ENCODE measurements at places on chromosomes 12 and 14.

DNA sequence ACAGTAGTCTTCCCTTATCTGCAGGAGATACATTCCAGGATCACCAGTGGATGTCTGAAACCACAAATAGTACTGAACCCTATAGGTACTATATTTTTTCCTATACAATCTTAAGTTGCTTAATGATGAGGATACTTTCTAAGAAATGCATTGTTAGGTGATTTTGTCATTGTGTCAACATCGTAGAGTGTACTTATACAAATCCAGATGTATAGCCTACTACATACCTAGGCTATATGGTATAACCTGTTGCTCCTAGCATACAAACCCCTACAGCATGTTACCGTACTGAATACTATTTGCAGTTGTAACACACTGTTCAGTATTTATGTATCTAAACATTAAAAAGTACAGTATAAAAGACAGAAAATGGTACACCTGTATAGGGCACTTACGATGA, 165.9 kb downstream of the SLC35F4 start:
- no peak for DNase-seq

DNA sequence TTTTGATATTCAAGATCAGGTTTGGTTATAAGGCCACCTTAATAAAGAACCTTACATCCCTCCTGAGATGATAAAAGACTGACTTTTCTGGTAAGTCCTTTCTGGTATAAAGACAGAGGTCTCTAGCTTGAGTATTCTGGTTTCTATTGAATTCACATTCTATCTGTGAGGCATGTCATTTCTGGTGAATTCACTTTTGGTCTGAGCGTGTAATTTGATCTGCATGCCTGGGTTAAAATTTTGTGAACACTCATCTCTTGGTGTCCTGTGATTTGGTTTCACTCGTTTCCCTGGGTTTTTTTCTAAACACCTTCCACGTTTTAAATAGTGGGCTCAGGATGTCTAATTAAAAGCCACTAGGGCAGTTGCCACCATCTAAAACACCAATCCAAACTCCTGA, 12.2 kb downstream of the EIF5 start:
- no peak for DNase-seq

DNA sequence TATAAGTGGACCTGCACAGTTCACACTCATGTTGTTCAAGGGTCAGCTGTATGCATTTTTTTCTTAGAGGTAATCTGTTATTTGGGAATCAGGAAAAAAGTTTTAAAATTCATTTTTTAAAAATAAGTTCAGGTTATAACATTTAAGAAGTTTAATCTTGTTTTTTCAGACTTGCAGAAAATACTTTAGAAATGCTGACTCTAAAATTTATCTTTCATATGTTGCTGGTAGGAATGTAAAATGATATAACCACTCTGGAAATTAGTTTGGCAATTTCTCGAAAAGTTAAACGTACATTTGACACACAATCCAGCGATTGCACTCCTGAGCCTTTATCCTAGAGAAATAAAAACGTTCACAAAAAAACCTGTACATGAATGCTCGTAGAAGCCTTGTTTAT, 4.7 kb downstream of the VRK1 start:
- no peak for DNase-seq

DNA sequence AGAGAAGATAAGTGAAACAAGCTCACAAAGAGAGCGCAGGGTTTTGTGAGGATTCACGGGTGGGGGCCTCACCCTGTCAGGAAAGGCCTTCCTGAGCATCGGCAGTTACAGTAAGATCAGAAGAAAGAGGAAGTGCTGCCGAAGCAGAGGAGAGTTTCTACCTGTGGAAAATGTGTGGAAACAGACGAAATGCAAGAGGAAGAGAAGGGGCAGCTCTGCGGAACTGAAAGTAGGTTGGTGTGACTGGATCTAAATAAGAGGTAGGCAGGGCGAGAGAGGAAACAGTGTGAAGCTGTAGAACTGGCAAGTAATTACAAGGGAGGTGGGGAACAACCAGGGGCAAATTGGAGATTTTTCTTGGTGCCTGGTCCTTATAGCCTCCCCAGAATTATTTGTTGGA, 2.6 kb downstream of the GPR68 start:
- DNase-seq = no peak

GRCh38 chr12:76680940-76681339, 83.0 kb upstream of the ZDHHC17 start:
- no peak for DNase-seq

- DNase-seq = no peak
Observed at GRCh38 chr12:92096346-92097136, 49.1 kb downstream of the BTG1 start.

- no peak for DNase-seq
Observed at GRCh38 chr14:37588667-37588955, 6.4 kb downstream of the FOXA1 start.

GRCh38 chr14:104532191-104532555, 47.4 kb upstream of the C14orf180 start:
- DNase-seq = no peak

DNA sequence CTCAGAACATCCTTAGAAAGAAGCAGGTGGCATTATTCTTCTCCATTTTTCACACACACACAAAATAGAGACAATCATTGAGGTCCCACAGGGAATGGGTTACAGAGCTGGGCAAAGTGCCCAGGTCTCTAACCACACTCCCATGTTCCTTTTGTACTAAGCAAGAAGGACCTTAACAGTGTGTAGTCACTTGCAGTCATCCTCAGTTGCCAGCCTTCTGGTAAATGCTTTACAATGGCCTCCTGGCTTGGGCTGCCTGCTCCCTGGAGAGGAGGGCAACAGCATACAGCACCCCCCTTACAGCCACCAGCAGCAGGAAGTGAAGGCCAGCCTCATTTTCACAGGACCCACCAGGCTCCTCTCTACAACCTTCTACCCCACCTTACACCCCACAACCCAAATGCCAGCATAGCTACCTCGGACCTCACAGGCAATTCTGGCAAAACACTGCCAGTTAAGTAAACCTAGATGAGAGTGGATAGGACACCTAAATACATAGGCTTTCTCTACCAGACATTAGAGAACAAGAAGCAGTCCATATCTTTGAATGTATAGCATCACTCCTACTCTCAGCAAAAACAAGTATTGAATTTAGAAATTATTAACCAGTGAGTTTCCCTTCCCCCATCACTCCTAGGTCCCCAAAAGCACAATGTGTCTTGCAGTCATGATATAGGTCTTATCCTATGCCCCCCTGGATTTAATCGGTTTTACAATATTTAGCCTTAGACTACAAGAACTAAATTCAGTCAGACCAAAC, 88.1 kb downstream of the PPP2R5E start:
- peak; percentile 57 for DNase-seq

DNA sequence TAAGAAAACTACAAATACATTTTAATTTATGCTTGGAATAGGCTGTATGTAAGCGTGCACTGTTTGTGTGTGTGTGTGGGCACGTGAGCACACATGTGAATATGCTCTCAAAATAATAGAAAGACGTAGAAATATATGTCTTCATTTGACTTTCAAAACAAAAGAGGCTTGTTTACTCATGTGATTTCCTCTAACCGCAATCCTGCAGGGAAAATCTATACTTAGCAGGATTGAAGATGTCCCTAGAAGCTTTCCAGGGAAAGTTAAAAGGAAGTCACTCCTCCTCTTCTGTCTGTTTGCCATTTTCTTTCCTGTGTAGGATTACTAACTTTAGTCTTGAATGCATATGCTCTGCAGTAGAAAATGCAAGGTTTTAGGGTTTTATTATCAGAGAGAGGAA, 404.7 kb downstream of the MDGA2 start:
- no peak for DNase-seq

GRCh38 chr12:10214136-10214894, 1.6 kb downstream of the GABARAPL1 start:
- DNase-seq = no peak

GRCh38 chr12:6573001-6573400, 4.9 kb upstream of the NOP2 start:
- no peak for DNase-seq

DNA sequence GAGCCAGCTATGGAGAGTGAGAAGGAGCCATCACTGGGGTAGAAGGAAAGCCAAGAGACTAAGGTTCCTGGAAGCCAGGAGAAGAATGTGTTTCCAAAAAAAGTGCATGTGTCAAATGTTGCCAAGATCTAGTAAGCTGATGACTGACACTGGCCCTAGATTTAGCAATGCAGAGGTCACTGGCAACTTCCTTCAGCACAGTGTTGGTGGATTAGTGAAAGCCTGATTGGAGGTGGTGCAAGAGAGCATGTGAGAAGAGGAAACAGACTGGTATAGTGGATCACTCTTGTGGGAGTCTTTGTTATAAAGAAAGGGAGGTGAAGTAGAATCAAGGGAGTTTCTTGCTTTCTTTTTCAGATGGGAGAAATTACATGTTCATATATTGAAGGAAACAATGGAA, 34.1 kb upstream of the CHGA start:
- DNase-seq = no peak

DNA sequence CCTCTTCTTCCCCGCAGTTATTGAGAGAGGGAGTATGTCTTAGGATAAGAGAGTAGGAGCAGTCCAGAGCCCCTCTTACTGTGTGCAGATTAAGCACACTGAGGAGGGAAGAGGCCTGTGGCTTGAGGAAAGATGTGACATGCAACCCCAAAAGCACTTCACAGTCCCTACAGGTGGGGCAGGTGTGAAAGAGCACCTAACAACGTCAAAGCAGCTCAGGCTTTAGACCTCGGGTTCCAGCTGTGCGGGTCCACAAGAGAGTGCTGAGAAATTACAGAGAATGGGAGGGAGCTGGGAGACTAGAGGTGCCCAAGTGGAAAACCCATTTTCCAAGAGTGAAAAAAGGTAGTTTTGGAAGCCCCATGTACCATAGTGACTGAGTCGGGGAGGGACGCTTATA, 127.6 kb downstream of the SLC25A47 start:
- DNase-seq = no peak

- peak; percentile 79 for DNase-seq
Observed at GRCh38 chr12:49636979-49637755, 13.8 kb downstream of the PRPF40B start.

GRCh38 chr12:26162905-26163304, 32.5 kb upstream of the SSPN start:
- DNase-seq = no peak

DNA sequence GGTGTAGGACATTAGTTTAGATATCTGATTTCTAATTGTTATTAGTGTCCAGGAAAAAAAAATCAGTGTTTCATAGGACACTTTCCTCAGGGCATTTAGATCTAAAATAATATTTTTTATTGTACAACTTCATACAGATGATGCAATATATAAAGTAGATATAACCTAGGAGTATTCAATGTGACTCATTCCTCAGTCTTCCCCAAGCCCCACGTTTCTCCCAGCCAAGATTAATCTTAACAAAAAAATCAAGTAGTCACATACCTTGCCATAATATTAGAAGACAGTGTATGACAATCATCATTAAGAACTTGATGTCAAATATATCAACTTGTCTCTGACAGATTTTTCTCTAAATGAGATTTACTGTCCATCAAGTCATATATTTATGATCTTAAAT, 37.1 kb downstream of the PPFIA2 start:
- no peak for DNase-seq

DNA sequence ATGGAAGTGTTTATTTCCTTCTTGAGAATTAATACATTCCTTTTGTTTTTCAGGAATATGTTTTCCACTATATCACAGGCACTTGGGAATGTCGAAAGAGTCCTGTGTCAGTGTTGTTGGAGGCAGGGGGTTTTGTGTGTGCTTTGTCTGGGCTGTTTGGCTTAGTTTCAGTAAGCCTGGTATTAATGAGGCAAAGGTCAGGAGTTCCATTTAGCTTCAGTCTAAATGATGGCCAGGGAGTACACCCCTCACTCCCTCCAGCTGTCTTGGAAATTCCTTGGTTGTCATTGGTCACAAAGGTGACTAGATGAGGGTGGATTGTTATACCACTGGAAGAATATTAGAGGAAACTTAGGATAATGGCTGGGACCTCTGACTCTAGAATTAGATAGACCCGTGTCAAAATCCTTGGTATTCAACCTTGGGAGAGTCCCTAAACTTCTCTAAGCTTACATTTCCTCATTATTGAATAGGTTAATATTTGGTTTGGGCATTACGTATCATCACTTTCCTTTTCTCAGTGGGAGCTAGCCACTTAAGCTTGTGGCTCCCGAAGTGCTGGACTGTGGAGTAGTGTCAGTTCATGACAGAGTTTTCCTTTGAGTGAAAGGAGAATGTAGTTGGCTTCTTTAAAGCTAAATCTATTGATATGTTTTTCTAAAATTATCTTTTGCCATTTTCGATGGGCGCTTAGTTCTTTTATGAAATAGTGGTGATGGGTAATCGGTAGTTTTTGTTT, 5.2 kb downstream of the FRS2 start:
- no peak for DNase-seq

- DNase-seq = no peak
Observed at GRCh38 chr12:112153893-112154219, 28.5 kb downstream of the TRAFD1 start.

DNA sequence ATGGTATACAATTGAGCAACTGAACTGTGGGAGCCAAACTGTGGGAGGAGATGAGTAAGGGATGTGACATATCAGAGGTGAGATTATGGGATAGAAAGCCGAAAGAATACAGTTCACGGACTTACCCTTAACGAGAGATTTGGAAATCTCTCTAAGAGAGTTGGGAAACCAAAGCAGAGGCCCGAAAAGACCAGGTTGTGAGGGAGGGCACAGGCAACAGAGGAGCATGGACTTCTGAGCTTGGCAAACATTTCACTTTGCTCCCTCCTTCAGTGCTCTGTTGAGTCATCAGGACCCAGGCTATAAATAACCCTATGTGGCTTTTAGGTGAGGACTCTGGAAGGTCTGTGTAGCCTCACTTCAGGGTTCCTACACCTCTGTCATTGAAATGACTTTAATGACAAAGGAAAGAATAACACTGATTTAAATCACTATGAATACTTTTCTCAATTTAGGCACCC, 120.6 kb downstream of the TGFB3 start:
- DNase-seq = no peak

- DNase-seq = no peak
Observed at GRCh38 chr12:14317362-14318146, 47.9 kb upstream of the ATF7IP start.
